ENCODE measurements at places on chromosomes 1 and 21. TPM values are rescaled to one million over a fixed set of nuclear protein-coding genes. Genes with fewer than 3 reads are reported as not detected.

DHRS3 gene
- total RNA-seq: 102 TPM

MANEAL gene
- total RNA-seq: 0.33 TPM

NBPF20 gene
- total RNA-seq: 3.5 TPM

FAM177B gene
- not detected for total RNA-seq

C1orf141 gene
- total RNA-seq: not detected

AGBL4 gene
- total RNA-seq: 0.11 TPM

DNA sequence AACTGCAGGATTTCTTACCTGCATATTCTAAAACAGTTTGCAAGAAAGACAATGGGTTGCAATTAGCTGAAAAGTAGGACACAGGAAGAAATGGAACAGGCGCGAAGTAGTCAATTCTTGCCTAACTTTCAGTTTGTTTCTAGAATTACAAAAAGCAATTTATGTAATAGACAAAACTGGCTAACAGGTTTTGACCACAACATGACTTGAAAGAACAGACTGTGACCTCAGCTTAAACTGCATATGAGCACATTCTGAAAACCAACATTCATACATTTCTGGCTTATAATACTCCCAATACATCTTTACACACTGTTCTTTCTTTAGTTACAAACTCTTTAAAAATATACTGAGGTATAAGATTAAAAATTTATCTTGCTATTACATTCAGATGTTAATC is 405.9 kb upstream of the B3GALT2 start:
- no peak for DNase-seq

GRCh38 chr1:167611983-167612382 is 18.0 kb upstream of the RCSD1 start:
- DNase-seq: no peak

DNA sequence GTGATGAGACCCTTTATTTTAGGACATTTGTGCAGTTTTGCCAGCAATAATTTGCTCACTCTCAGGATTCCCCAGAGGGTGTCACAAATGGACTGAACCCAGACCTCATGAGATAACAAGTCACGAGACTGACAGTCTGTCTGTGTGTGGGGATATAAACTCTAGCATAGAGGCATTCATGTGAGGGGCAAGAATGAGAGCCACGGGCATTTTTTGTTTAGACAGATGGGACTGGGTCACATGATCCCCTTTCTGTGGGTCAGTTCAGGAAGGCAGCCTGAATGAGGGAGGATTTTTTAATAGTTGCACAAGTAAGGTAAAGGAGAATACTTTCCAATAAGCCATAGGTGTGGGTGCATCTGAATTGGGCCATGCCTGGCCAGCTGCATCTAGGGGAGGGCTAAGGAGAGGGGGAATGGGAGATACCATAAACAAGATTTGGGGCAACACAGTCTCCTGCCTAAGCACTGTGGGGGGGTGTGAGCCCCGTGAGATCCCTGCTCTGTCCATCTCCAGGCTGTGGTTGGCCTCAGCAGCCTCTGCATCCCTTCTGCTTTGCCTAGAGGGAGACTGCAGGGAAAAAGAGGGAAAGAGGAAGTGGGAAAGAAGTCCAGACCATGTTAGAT is 66.6 kb downstream of the NAV1 start:
- DNase-seq: no peak

DNA sequence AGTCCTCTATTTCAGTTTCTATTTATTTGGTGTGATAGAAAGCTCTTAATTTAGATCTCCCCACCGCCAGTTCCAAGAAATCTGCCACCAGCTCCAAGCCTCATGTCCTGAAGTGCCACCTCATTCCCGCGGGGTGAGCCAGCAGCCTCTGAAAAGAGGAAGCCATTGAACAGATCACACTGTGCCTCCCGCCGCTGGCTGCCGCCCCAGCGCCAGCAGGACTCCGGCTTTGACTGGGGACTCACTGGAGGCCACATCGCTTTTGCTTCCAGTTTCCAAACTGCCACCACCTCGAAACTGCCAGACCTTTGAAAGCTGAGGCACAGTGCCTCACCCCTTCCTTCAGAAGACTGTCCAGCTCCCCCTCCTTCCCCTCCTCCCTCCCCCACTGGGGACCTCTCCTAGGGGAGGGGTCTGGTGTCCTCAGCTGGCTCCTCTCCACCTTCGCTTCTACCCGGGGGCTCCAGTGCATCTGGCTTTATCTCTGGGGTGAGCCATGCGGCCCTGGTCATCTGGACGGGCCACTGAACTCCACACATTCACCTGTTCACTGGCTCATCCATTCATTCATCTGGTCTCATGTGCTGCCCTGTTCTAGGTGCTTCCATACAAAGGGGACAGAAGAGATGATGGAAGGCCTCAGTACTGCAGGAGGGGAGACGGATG is 58.9 kb downstream of the VPS26C start:
- no peak for DNase-seq

DNA sequence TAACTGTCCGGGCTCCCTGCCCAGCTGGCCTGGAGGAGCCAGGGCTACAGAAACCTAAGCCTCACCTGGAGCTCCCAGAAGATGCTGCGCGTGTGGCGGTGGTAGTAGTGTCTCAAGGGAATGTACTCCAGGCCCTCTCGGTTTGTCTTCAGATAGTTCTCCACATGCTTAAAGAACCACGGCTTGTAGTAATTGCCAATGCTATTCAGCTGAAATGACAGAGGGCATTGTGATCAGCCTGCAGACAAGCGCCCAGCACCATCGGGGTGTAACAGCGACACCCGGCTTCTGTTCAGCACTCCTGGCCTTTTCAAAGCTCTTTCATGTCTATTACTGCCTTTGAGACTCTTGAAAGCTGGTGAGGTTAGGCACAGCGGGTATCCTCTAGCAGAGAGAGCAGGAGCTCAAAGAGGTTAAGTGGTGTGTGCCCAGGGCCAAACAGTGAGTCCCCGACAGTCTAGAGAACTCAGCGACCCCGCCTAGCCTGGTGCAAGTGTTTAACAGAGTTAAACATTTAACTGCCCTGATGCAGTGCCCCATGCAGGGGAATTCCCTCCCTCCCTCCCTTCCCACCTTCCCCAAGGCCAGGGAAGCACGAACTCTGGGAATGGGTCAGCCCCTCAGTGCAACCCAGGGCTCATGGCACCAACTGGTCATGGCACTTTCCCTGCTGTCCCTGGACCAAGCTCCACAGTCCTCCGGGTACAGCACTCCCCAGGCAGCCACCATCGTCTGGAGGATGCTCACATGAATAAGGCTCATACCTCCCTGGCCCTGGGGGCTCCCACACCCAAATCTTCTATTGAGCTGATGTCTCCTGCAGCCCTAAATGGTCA is 21.5 kb downstream of the DHCR24 start:
- DNase-seq: no peak

DNA sequence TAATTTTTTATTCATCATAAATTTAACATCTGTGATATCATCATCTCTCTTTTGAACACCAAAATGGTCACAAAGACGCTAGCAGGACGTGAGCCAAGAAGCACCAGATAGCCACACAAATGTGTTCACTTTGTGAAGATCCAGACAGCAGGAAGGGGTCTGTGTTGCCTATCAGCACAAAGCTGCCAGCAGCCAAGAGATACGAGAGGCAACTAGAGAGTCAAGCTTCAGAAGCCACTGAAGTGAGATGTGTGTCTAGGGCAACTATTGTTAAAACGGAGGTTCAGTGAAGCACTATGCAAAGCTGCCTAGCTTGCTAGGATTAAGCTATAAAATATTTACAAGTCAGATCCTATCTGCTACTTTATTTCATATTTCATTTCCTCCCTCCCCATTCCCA is 45.3 kb downstream of the NDC1 start:
- no peak for DNase-seq

GRCh38 chr1:109547463-109548320 is 723 bp upstream of the GNAI3 start:
- DNase-seq: no peak

DNA sequence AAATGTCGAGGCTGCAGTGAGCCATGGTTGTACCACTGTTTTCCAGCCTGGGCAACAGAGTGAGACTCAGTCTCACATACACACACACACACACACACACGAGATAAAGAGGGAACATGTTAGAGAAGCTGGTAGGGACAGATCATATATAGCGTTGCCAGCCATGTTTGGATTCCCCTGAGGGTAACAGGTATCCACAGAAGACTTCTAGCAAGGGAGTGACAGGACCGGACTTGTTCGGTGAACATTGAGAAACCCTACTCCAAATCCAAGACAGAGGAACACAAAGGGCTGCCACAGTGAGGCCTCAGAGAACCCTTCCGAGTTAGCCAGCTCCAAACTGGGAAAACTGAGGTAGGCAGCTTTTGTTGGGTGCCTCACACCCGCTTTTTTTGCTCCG is 3.7 kb upstream of the SARS1 start:
- DNase-seq: no peak

- DNase-seq: no peak
Measured at GRCh38 chr1:54835131-54835898, 34.2 kb upstream of the TTC22 start.

DNA sequence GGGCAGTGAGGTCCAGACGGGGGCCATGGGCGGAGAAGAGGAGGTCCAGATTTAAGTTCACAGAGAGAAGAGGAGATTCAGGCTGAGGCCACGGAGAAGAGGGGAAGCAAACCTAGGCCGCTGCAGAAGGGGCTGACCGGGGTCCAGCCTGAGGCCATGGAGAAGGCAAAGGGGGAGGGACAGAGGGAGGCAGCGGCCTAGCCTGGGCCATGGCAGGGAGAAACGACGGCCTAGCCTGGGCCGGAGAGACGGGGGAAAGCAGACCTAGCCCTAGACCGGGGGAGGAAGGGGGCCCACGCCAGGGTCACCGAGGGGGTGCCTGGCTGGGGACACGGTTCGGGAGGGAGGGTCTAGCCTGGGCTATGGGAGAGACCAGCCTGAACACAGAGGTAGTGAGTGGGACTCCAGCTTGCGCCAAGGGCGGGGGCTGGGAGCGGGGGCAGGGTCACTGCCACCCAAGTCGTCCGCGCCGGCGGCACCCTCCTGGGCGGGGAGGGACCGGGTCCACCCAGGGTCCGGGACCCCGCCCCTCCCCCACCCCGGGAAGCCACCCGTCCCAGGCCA is 459 bp downstream of the CAPZB start:
- DNase-seq: no peak

DNA sequence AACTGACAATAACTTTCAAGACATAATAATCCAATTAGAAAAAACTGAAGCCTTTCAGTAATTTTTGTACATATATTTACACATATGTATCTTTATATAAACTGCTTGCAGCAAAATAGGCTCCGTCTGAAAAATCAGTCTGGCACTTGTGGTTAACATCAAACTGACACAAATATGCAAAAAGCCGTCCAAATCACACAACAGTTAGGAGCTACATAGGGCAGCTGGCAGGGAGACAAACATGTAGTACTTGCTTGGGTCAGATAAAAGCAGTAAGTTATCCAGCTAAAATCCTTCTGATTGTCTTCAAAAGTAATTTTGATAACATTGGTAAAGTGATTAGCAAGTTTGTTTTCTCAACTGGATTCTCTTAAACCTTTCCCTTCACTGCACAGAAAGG is 14.7 kb upstream of the GUCA2A start:
- no peak for DNase-seq

DNA sequence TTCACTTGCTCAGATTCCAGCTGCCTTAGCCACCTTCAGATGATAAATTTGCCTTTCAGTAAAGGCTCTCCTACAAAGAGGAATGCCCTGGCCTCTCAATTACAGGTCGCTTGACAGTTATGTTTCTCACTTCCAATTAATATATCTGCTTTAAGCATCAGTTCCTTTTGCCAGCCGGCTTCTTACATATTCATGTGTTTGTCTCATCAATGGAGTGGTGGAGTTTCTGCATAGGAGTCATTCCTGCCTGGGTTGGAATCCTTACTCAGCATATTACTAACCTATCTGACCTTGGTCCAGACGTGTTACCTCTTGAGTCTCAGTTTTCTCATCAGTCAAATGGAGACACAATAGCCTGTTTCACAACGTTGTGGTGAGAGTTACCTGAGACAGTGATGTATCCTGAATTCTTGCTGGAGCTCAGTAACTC is 9.4 kb upstream of the SESN2 start:
- DNase-seq: no peak

GRCh38 chr1:110159168-110159567 is 8.9 kb downstream of the SLC6A17 start:
- no peak for DNase-seq

- DNase-seq: peak; percentile 57
Measured at GRCh38 chr1:234597894-234598293, 12.1 kb downstream of the IRF2BP2 start.

DNA sequence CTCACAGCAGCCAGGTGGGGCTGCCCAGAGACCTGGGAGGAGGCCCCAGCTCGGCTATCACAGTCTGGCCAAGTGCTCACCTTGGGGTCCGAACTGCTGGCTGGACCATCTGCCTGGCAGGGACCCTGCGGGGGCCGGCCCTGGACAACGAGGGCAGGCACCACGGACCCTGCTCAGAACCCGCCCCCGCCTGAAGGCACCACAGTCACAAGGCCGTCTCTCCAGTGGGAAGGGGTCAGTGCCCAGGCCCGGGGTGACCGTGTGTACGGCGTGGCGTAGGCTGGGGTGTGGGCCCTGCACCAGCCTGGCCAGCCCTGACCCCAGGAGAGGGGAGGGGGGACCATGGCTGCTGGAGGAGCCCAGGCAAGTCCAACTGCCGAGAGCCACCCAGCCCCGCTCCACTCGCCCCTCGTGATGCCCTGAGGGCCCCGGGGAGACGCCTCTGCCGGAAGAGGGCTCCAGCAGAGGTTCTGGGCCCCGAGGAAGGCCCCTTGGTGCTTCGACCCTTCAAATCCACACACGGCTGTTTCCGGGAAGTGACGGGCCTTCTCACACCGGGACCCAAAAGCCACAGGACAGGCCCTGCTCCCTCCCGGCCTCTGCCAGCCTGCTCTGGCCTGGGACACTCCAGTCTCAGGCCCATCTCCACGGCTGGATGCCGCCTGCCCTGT is 11.2 kb upstream of the RNF223 start:
- DNase-seq: no peak

- DNase-seq: peak; percentile 95
Measured at GRCh38 chr1:147545133-147545532, 3.8 kb downstream of the BCL9 start.

DNA sequence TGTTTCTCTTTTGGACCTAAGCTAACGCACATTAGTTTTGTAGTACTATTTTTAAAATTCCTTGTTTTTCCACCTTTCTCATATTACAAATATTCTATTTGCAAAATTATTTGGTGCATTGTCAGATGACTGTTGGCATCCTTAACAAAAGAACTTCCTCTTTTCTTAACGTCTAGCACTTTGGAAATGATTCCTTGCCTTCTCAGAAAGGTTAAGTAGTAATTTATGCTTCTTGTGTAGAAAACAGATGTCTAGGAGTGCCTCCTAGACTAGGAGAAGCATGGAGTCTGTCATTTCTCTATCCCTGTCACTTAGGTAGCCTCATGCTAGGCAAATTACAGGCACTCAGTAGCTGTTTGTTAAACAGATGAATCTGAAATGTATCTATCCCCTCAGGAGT is 64.4 kb downstream of the HSPA13 start:
- no peak for DNase-seq

Measured in CD4-positive, alpha-beta T cell (primary cell).